ENCODE measurements at places on chromosomes 11 and 22. TPM values are rescaled to one million over a fixed set of nuclear protein-coding genes. Genes with fewer than 3 reads are reported as not detected.

FBLN1 gene
- total RNA-seq: 57.5 TPM

PEX16 gene
- total RNA-seq: 16.0 TPM

RAB39A gene
- total RNA-seq: 0.43 TPM

LRRC74B gene
- not detected for total RNA-seq

All from A549 treated with Hydrocortisone at 1 μM for 4 hours (cell line).